ENCODE measurements at places on chromosomes 13 and 19. TPM values are rescaled to one million over a fixed set of nuclear protein-coding genes. Genes with fewer than 3 reads are reported as not detected.

The RHPN2 gene
- 5.3 TPM for total RNA-seq

The PEAK3 gene
- not detected for total RNA-seq

The EIF3K gene
- total RNA-seq: 312 TPM

The KCNJ14 gene
- total RNA-seq: 1.5 TPM

- no peak for DNase-seq
Measured at GRCh38 chr19:296476-297225, 5.4 kb upstream of the PLPP2 start.

GRCh38 chr13:23598369-23598768 lies 28.2 kb downstream of the TNFRSF19 start:
- no peak for DNase-seq

DNA sequence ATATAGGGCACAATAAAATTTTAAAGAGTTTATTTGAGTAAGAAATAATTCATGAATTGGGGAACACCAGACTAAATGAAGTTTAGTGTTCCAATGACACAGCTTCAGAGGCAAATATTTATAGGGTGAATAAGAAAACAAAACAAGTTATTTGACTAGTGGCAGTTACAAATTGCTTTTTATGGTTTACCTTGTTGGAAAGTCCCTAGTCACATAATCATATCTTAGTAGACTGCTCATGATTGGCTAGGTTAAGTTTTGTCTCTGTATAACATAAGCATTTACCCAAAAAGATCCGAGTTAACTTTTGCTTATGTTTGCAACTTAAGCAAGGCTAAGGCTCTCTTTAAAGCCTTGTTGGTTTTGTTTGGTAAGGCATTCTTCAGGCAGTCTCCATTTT lies 224.7 kb upstream of the MIR17HG start:
- DNase-seq: no peak

GRCh38 chr19:15173746-15174404 lies 26.9 kb downstream of the NOTCH3 start:
- DNase-seq: no peak

- DNase-seq: no peak
Measured at GRCh38 chr19:48450863-48451262, 4.5 kb upstream of the KCNJ14 start.

GRCh38 chr13:42484386-42484785 lies 89.6 kb upstream of the TNFSF11 start:
- no peak for DNase-seq

- DNase-seq: no peak
Measured at GRCh38 chr19:38168637-38169036, 55.4 kb downstream of the DPF1 start.

- DNase-seq: no peak
Measured at GRCh38 chr13:65907666-65908525, 1322.2 kb downstream of the PCDH9 start.

DNA sequence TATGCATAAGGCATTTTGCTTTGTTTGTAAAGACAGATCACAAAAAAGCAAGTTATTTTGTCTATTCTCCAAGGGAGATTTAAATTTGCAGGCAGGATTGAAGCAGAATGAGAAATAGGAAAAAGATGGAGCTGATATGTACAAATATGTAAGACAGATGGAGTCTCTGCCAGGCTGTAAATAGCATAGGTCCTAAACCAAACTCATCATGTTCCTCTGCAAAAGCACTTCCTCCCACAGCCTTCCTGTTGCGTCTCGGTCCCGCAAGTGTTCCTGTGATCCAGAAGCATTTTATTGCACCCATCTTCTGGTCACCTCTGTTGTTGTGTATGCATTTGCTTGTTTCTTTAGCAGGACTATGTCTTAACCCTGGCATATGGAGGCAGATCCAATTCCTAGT lies 95.7 kb upstream of the CLDN10 start:
- DNase-seq: no peak

DNA sequence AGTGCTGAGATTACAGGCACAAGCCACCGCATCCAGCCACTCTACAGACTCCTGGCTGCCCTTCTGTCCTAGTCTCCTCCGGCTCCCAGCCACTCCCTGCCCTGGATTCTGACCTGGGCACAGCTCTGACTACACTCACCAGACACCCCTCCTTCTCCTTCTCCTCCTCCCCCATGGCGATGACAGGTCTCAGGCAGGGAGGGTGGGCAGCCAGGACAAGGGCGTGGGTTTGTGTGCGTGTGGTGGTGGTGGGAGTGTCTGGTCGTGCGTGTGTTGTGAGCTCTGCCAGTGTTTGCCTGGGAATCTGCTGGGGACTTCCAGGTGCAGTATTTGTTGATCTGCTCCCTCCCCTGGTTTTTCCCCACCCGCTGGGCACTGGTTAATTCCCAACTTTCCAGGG lies 3.0 kb upstream of the NCCRP1 start:
- DNase-seq: no peak

Measured in activated naive CD8-positive, alpha-beta T cell treated with anti-CD3 and anti-CD28 coated beads for 36 hours (primary cell).